ENCODE measurements at places on chromosomes 13 and 19.
A peak's percentile ranks its signal among the peaks of the same experiment; 100 is the strongest.

DNA sequence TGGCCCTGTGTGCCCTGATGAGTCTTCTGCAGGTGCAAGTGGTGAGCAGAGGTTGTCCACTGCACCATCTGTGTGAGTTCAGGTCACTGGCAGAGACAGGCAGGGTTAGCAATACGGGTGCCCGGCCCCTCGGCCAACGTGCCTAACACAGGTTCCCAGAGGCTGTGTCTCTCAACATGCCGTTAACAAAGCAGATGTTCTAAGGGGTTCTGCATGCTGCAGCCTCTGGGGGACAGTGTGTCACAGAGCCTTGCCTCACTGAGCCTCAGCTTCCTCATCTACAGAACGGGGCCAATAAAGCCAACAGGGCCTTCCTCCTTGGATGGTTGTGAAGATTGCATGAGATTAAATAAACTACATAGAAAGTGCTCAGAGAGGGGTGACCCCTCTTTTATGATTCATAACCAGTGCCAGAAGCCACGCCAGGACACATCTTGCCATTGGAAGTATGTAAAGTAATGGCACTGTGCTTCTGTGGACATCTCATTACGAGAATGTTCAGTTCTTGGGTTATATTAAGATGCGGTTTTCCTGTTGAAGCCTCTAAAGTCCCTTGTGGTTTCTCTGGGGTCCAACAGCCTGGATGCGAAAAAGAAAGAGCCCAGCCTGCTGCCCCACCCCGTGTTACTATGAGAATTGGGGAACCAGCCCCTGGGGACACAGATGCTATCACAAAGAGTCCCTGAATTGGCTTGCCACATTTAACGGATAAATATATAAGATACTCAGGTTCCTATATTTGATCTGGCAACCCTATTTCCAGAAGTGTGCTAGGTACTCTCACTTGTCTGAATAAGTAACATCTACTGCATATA lies 11.2 kb upstream of the ARHGEF18 start:
- H3K4me1 ChIP-seq, result no peaks in the 10 kb centered on the region
- H3K27ac ChIP-seq, result no peak overlapping the region
- DNase-seq, result no peak
- H3K27me3 ChIP-seq, result no peaks in the 10 kb centered on the region
- H3K4me3 ChIP-seq, result no peak overlapping the region

DNA sequence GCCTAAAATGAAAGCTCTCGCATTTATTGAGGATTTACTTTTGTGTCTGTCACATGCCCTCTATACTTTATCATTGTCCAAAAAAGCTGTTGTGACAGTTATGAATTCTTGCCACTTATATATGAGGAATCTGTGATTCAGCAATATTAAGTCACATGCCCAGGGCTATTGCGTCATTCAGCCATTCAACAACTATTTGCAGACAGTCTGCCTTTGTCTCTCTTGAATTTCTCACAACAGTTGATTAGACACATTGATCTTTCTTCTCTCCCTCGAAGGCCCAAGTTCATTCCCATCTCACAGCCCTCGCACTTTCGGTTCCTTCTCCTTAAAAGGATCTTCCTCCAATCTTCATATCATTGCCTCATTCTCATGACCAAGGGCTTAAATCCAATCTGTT lies 342.6 kb downstream of the MZT1 start:
- no peak overlapping the region for H3K27ac ChIP-seq
- H3K4me1 ChIP-seq, result no peaks in the 10 kb centered on the region
- DNase-seq, result no peak
- H3K4me3 ChIP-seq, result no peak overlapping the region

- peak overlapping the region; percentile 89 for H3K27ac ChIP-seq
- H3K36me3 ChIP-seq, result no peaks in the 10 kb centered on the region
- no peaks in the 10 kb centered on the region for H3K27me3 ChIP-seq
- peak; percentile 96 for DNase-seq
- H3K4me3 ChIP-seq, result peak overlapping the region; percentile 15
These were observed 15.5 kb downstream of the KASH5 start for GRCh38 chr19:49403404-49404187.

DNA sequence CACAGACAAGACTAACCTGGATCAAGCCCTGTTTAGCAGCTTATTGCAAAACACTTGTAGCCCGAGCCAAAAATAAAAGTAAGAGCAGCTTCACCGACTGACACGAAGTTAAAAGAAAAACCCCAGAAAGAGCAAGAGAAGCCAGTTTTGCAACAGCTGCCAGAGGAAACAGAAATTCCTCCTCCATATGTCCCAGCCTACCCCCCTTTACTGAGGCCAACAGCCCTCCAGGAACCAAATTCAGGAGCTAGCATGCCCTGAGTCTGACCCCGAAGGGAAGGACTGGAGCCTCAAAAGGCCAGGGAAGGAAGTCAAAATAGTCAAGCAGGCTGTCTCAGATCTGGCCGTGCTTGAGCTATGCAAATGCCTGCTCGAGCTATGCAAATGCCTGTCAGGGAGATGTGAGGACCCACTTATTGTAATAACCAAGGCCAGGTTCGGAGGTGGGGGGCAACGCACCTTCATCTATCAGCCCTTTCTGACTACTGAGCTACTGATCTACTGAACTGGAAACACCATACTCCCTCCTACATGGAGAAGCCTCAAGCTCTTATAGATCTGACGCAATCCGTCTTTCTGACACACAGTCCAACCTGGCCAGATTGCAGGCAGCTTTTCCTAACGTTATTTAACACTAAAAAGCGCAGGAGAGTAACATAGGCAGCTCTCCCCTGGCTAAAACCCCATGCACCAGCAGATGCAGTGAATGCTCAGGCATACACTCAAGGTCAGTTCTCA lies 6.7 kb downstream of the SIGLEC11 start:
- no peaks in the 10 kb centered on the region for H3K36me3 ChIP-seq
- DNase-seq, result peak; percentile 26
- peaks cover 39% of the 10 kb centered on the region for H3K4me1 ChIP-seq

- H3K27ac ChIP-seq, result no peak overlapping the region
- H3K36me3 ChIP-seq, result no peaks in the 10 kb centered on the region
- H3K4me3 ChIP-seq, result no peak overlapping the region
- DNase-seq, result peak; percentile 56
- H3K27me3 ChIP-seq, result peaks cover 15% of the 10 kb centered on the region
These were observed 51.0 kb upstream of the PDX1 start for GRCh38 chr13:27868641-27869435.

DNA sequence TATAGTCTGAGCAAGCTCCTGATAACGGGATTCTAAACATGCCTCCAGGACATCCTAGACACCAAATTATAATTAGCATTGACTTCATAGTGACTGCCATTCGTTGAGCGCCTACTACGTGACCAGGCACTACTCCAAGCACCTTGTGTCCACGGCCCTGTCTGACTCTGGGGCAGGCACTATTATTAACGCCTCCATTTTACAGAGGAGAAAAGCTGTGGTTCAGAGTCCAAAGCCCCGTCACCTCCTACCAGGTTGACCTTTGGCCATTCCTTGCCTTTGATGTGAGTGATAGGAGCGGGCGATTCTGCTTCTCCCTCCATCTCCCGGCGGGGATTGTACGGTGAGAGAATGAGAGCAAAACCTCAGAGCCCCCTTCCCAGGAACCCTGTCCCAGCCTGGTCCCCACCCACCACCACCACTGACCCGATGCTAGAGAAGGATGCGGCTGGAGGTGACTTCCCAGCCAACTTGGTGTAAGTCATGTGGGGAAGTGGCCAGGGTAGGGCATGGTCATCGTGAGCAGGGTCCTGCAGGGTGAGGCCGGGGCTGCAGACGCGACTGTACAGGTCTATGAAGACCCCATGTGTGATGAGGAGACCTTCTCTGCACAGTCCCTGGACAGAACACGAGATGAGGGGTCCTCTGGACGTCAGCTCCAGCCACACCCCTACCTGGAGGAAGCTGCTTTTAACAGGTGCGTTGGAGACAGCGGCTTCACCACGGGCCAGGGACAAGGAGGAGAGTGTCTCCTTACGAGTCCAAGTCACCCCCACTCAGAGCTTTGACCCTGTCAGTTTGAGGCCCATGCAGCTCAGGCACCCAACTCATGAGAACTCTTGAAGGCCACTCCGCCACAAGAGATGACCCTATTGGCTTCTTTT lies at the start of gene IGSF23:
Gene IGSF23 (plus strand): TSS at position 269 of the 884 bp plus-strand sequence. CDS start 83 bp downstream, at position 352.
- no peak within 1 kb of the TSS for H3K4me3 ChIP-seq
- no peak for DNase-seq
- H3K27me3 ChIP-seq, result no peaks in the 10 kb centered on the region
- H3K36me3 ChIP-seq, result no peaks in the 10 kb centered on the region
- H3K4me1 ChIP-seq, result peaks cover 4% of the 10 kb centered on the region

- peaks cover 78% of the 10 kb centered on the region for H3K27me3 ChIP-seq
- peaks cover 45% of the 10 kb centered on the region for H3K4me1 ChIP-seq
- H3K36me3 ChIP-seq, result no peaks in the 10 kb centered on the region
- DNase-seq, result peak; percentile 51
- peak overlapping the region; percentile 53 for H3K4me3 ChIP-seq
- H3K27ac ChIP-seq, result no peak overlapping the region
These were observed 1.8 kb upstream of the LTBP4 start for GRCh38 chr19:40599331-40599901.

- DNase-seq, result peak; percentile 71
- no peak overlapping the region for H3K4me3 ChIP-seq
- H3K27me3 ChIP-seq, result no peaks in the 10 kb centered on the region
- H3K27ac ChIP-seq, result no peak overlapping the region
- no peaks in the 10 kb centered on the region for H3K4me1 ChIP-seq
These were observed 35.4 kb upstream of the MAP3K10 start for GRCh38 chr19:40155749-40156265.

DNA sequence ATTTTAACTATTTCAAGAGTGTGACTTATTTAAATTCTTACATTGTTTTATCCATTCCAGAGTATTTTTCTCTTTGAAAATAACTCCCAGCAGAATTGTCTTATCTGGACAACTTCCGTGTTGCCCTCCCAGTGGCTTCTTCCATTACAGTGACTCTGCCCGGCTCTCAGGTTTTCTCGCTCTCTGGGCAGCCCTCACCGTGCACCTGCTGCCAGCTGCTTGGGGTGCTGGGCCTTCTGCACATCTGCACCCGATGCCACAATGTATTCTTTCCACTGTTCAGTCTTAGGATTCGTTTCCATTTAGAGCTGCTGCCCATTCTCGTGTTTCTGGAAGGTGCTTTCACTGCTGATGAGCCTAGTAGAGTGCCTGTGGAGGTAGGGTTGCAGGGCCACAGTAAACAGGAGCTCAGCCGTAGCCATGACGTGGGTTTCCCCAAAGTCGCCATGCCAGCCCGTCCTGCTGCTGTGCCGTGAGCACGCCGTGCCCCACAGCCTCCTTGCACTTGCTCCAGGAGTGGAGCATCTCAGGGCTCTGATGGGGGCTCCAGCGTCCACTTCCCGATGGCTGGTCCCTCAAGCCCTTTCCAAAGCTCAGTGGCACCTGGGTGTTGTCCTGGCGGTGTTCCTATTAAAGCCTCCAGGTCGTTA lies 46.1 kb upstream of the DCUN1D2 start:
- no peak overlapping the region for H3K4me3 ChIP-seq
- no peaks in the 10 kb centered on the region for H3K4me1 ChIP-seq
- H3K27ac ChIP-seq, result no peak overlapping the region
- H3K36me3 ChIP-seq, result no peaks in the 10 kb centered on the region
- no peak for DNase-seq

DNA sequence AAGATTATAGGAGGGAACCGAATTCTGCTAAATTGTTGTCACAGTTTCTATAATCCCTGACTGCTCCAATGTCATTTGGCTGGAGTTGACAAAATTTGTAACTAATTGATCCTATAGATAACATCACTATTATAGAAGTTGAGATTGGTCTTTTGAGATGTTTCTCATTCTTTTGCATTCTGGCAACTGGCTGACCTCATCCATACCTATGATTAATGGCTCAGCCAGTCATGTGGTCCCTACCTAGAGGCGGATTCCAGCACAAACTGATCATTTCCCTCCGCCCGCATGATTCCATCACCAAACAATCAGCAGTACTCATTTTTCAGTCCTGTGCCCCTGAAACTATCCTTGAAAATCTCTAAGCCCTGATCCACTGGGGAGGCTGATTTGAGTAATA lies 4.2 kb downstream of the PSG2 start:
- H3K4me1 ChIP-seq, result no peaks in the 10 kb centered on the region
- no peaks in the 10 kb centered on the region for H3K36me3 ChIP-seq

DNA sequence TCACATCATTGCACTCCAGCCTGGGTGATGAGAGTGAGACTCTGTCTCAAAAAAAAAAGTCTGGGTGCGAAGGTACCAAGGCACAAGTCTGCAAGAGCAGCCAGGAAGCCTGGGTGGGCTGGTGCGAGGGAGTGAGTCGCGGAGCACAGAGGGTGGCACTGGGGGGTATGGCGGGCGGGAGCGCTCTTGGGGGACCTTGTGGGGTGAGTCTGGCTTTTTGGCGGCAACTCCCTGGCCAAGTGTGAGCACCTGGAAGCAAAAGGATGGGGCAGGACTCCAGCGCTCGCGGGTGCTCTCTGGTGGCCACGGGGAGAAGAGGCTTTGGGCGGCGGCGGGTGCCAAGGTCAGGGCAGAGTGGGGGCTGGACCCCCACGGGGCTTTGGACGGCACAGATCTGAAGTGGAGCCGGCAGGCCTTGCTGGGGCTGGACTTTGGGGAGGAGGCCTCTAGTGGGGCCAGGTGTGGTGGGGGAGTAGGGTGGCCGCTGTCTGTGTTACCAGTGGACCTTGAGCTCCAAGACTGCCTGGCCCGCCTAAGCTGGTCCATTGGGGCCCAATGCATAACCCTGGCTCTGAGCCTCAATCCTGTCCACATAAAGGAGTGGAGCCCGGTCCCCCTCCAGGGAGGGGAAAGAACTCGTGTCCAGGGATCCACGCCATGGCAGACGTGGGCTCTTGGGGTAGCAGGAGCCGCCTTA lies 1.6 kb downstream of the P2RY11 start:
- peak overlapping the region; percentile 83 for H3K27ac ChIP-seq
- no peaks in the 10 kb centered on the region for H3K27me3 ChIP-seq
- peaks cover 28% of the 10 kb centered on the region for H3K36me3 ChIP-seq

DNA sequence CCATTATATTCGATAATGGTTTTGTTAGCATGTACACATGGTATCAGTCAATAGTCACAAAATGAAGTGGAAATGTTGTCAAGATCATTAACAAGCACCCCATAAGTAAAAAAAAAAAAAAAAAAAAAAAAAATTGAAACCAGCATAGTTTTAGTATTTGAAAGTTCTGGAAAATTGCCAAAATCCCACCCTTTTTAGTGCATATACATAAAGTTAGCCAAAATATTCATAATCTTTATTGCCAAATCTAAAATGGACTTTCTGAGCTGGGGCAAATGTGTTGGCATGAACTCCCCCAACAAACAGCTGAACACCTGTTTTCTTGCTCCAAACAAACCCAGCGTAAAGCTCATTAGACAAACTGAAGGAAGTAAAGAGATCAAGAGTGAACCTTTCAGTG lies 73.9 kb downstream of the MZT1 start:
- no peak for DNase-seq
- no peak overlapping the region for H3K4me3 ChIP-seq
- no peaks in the 10 kb centered on the region for H3K27me3 ChIP-seq
- H3K4me1 ChIP-seq, result no peaks in the 10 kb centered on the region
- no peak overlapping the region for H3K27ac ChIP-seq
- H3K36me3 ChIP-seq, result no peaks in the 10 kb centered on the region

GRCh38 chr19:13115936-13116281 lies 631 bp downstream of the TRMT1 start:
- H3K27me3 ChIP-seq, result no peaks in the 10 kb centered on the region
- peaks cover 32% of the 10 kb centered on the region for H3K4me1 ChIP-seq
- H3K4me3 ChIP-seq, result peak overlapping the region; percentile 99
- peak overlapping the region; percentile 98 for H3K27ac ChIP-seq
- no peak for DNase-seq

GRCh38 chr19:38388349-38389100 lies at the start of gene SPRED3:
SPRED3 (plus strand) TSS chr19:38388697; CDS start chr19:38390303, 1,606 bp downstream.
- peaks cover 7% of the 10 kb centered on the region for H3K4me1 ChIP-seq
